ENCODE measurements at places on chromosomes 13 and 19. TPM values are rescaled to one million over a fixed set of nuclear protein-coding genes. Genes with fewer than 3 reads are reported as not detected.

- H3K27ac ChIP-seq: no peak overlapping the region
- no peak for DNase-seq
- no peaks in the 10 kb centered on the region for H3K4me1 ChIP-seq
- no peaks in the 10 kb centered on the region for H3K27me3 ChIP-seq
These were observed 5.5 kb upstream of the SAE1 start for GRCh38 chr19:47124937-47125668.

DNA sequence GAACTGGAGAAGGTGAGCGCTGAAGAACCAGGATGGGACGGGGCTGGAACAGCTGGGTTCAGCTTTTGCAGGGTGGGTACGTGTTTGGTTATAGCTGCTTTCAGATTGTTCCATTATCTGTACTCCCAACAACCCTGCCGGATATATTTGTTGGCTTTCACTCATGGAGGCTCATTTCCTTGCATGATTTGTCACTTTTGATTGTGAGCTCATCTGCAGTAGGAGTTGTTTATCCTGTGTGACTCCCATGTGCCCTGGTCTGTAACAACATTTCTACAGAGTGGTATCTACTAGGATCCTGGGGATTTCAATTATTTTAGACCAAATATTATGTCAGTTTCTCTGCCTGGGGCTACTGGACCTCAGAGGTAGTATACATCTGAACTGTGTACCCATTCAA, 5.4 kb downstream of the ARL11 start:
- no peak overlapping the region for H3K4me3 ChIP-seq
- H3K36me3 ChIP-seq: peaks cover 7% of the 10 kb centered on the region
- H3K27me3 ChIP-seq: no peaks in the 10 kb centered on the region
- peak overlapping the region; percentile 46 for H3K27ac ChIP-seq

DNA sequence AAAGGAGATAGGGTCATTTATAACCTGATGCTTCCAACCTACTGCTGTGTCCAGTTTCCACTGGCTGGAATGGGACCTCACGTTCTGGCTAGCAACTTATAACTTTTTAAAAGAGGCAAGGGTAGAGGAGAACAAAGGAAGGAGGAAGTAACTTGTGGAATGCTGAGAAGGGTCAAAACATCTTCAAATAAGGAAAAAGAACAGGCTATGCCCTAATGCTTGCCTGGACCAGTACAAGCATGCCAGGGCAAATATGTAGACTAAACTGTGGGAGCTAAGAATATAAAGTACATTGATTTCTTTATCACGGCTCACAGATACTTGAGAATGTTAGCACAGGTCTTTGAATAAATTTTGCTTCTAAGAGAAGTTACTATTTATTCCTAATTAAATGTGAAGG, 1.5 kb upstream of the ZNF561 start:
- peaks cover 17% of the 10 kb centered on the region for H3K4me1 ChIP-seq
- H3K27me3 ChIP-seq: no peaks in the 10 kb centered on the region
- no peak for DNase-seq

GRCh38 chr19:54436031-54436523, 12.9 kb upstream of the LENG8 start:
- no peak overlapping the region for H3K27ac ChIP-seq
- H3K4me1 ChIP-seq: no peaks in the 10 kb centered on the region
- no peaks in the 10 kb centered on the region for H3K36me3 ChIP-seq
- no peak overlapping the region for H3K4me3 ChIP-seq

GRCh38 chr13:108419768-108420167, 150.2 kb downstream of the TNFSF13B start:
- no peak overlapping the region for H3K27ac ChIP-seq
- H3K36me3 ChIP-seq: no peaks in the 10 kb centered on the region
- H3K27me3 ChIP-seq: no peaks in the 10 kb centered on the region
- H3K4me3 ChIP-seq: no peak overlapping the region
- H3K4me1 ChIP-seq: no peaks in the 10 kb centered on the region

- no peak overlapping the region for H3K27ac ChIP-seq
- no peaks in the 10 kb centered on the region for H3K36me3 ChIP-seq
- H3K27me3 ChIP-seq: no peaks in the 10 kb centered on the region
- H3K4me1 ChIP-seq: no peaks in the 10 kb centered on the region
- no peak overlapping the region for H3K4me3 ChIP-seq
- no peak for DNase-seq
These were observed 242.4 kb upstream of the TMTC4 start for GRCh38 chr13:100917011-100917410.

The ZNF90 gene
- 4.3 TPM for total RNA-seq

DNA sequence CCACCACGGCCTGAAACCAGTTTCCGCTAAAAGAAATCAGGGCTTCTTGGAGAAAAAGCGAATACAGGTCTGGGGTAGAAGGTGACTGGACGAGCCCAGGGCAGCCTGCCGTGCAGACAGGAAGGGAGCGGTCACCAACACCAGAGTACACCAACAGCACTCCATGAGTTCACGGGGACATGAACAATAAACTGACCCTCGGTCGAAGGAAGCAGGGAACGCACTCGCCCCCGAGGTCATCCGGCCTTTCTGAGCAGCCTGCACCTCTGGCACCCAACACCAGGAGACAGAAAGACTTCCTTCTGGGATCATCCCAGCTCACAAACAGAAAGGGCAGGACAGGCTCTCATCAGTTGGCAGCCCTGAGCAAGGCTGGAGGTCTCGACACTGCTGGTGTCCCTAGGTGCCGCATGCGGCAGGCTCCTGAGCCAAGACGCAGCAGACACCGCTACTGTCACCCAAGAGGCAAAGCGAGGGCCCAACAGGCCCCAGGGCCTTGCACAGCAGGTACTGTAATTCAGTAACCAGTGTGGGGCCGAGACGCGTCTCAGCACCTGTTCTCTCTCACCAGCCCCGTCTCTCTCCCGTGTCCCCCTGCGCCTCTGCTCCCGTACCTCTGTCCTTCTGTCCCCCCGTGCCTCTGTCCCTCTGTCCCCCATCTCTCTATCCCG, 18.0 kb downstream of the DCUN1D2 start:
- H3K4me3 ChIP-seq: no peak overlapping the region
- H3K27ac ChIP-seq: peak overlapping the region; percentile 39
- H3K27me3 ChIP-seq: no peaks in the 10 kb centered on the region

- no peaks in the 10 kb centered on the region for H3K36me3 ChIP-seq
- DNase-seq: no peak
- peaks cover 8% of the 10 kb centered on the region for H3K4me1 ChIP-seq
- H3K27ac ChIP-seq: no peak overlapping the region
These were observed 102.4 kb upstream of the FRY start for GRCh38 chr13:31929031-31929770.

GRCh38 chr19:52296400-52296772, 583 bp upstream of the ZNF480 start:
- H3K4me1 ChIP-seq: peaks cover 17% of the 10 kb centered on the region
- H3K27ac ChIP-seq: peak overlapping the region; percentile 26
- DNase-seq: no peak
- no peaks in the 10 kb centered on the region for H3K27me3 ChIP-seq

GRCh38 chr19:55304279-55304978, 20.6 kb downstream of the BRSK1 start:
- H3K4me3 ChIP-seq: no peak overlapping the region
- H3K27ac ChIP-seq: no peak overlapping the region
- no peak for DNase-seq
- H3K36me3 ChIP-seq: no peaks in the 10 kb centered on the region

GRCh38 chr13:28953714-28954418, 133.7 kb downstream of the MTUS2 start:
- H3K4me1 ChIP-seq: no peaks in the 10 kb centered on the region

- no peak overlapping the region for H3K27ac ChIP-seq
- no peak for DNase-seq
- H3K27me3 ChIP-seq: no peaks in the 10 kb centered on the region
- no peaks in the 10 kb centered on the region for H3K4me1 ChIP-seq
- H3K36me3 ChIP-seq: no peaks in the 10 kb centered on the region
These were observed 71.9 kb downstream of the TRPC4 start for GRCh38 chr13:37797631-37798030.

DNA sequence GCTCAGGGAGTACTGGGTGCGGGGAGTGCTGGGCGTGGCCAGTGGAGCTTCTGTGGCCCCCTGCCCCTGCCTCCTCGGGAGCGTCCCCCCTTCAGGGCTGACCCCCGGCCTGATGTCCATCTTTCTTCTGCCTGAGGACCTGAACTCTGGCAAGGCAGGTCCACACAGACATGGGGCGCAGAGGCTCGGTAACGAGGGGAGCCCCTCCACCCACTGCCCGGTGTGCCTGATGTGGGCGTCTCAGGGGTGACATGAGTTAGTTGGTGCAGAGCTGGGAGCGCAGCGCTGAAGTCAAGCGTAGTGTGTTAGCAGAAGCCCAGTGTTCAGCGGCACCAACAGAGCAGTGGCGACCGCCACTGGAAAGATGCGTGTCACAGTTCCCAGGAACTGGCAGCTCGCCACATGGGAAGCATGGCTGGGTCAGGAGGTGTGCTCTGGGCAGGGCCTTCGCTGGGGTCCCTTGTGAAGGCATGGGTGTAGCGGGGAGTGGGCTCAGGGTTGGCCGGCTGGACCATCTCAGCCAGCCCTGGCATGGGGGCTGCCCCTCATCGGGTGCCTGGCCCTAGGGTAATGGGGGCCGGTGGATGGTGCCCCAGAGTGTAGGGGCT, 11.5 kb downstream of the THOP1 start:
- no peak overlapping the region for H3K4me3 ChIP-seq
- no peaks in the 10 kb centered on the region for H3K27me3 ChIP-seq
- no peaks in the 10 kb centered on the region for H3K4me1 ChIP-seq
- DNase-seq: no peak
- no peaks in the 10 kb centered on the region for H3K36me3 ChIP-seq

- no peaks in the 10 kb centered on the region for H3K27me3 ChIP-seq
- peak overlapping the region; percentile 21 for H3K4me3 ChIP-seq
- no peaks in the 10 kb centered on the region for H3K4me1 ChIP-seq
- DNase-seq: no peak
These were observed 943 bp downstream of the EXOC3L2 start for GRCh38 chr19:45244133-45244794.

DNA sequence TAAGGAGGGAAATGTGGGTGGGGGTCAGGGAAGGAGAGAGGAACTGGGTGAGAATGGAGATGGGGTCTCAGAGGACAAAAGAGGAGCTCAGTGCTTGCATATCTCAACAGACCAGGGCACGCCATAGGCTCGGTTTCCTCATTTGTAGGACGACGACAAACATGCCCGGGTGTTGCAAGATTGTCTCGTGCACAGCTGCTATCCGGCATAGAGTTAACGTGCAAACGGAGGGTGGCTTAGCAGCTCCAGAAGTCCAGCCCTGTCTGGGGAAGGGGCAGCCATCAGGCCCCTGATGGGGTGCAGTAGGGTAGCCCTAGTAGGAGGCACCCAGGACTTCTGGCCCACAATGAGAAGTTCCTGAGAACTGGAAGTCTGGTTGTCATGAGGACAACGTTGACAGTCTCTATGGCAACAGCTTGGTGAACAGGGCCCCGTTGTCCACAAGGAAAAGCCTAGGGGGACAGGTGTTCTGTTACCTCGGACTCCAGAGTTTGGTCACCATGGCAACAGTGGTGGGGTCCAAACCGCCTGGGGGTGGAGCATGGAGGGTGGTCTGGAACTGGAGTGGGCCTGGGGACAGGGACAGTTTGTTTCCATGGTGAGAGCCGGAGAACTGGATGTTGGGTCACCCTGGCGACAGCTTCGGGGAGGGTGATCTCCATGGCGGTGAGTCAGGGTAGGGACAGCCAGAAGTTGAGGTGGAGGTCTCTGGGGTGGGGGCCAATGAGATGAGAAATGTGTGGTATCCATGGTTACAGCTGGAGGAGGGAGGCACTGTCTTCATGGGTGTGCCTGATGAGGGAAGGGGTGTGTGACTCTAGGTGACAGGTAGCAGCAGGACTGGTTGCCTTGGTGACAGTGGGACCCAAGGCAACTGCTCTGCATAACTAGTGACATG, 16.8 kb downstream of the TM6SF2 start:
- no peak for DNase-seq
- no peaks in the 10 kb centered on the region for H3K4me1 ChIP-seq
- no peak overlapping the region for H3K4me3 ChIP-seq
- H3K36me3 ChIP-seq: no peaks in the 10 kb centered on the region
- peaks cover 94% of the 10 kb centered on the region for H3K27me3 ChIP-seq

GRCh38 chr13:74258961-74259360, 124.8 kb upstream of the KLF12 start:
- no peak overlapping the region for H3K27ac ChIP-seq
- no peak for DNase-seq
- no peaks in the 10 kb centered on the region for H3K4me1 ChIP-seq
- no peaks in the 10 kb centered on the region for H3K27me3 ChIP-seq
- no peak overlapping the region for H3K4me3 ChIP-seq

- peaks cover 14% of the 10 kb centered on the region for H3K27me3 ChIP-seq
- H3K4me3 ChIP-seq: no peak overlapping the region
- DNase-seq: no peak
- peaks cover 4% of the 10 kb centered on the region for H3K4me1 ChIP-seq
These were observed 4.4 kb downstream of the BCAM start for GRCh38 chr19:44813070-44813840.

- no peak overlapping the region for H3K4me3 ChIP-seq
- no peak for DNase-seq
- H3K27ac ChIP-seq: peak overlapping the region; percentile 81
- H3K27me3 ChIP-seq: no peaks in the 10 kb centered on the region
These were observed 83.3 kb downstream of the KLF5 start for GRCh38 chr13:73142071-73142470.

The MIA gene
- not detected for total RNA-seq

- H3K27me3 ChIP-seq: no peaks in the 10 kb centered on the region
- no peak overlapping the region for H3K4me3 ChIP-seq
- no peaks in the 10 kb centered on the region for H3K36me3 ChIP-seq
- H3K4me1 ChIP-seq: peaks cover 26% of the 10 kb centered on the region
- H3K27ac ChIP-seq: no peak overlapping the region
- DNase-seq: no peak
These were observed 11.6 kb downstream of the MED25 start for GRCh38 chr19:49829721-49830120.

DNA sequence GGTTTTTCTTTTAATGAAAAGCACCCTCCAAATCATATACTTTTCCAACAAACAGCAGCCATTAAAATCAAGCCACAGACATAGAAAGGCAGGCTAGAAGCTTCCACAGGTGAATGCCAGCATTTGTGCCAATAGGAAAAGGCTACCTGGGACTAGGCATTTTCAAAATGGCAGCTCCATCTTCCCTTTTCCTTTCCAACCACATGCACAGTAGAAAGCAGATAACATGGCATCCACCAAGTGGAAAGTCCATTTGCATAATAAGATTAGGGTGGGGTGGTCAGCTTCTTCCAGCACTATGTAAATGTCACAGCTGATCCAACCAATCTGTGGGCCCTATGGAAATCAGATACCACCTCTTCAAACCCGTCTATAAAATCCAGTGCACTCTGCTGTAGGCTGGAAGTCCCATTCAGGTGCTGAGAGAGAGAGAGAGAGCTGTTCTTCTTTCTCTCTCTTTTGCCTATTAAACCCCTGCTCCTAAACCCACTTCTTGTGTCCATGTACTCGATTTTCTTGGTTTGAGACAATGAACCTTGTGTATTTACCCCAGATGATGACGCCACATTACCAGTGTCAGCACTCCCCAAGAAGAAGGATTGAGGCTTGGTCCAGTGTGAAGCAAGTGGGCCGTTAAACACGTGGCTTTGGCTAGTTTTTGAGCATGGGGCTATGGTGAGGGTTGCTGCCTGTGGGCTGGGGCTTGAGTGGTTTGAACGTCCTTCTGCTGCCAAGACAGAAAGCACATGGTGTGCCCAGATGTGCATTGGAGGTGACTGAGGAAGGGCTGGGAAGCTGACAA, 24.2 kb upstream of the IGFL1 start:
- H3K27ac ChIP-seq: no peak overlapping the region
- no peak for DNase-seq
- no peak overlapping the region for H3K4me3 ChIP-seq
- no peaks in the 10 kb centered on the region for H3K36me3 ChIP-seq
- no peaks in the 10 kb centered on the region for H3K4me1 ChIP-seq

GRCh38 chr13:75906315-75906714, 270.2 kb downstream of the LMO7 start:
- H3K4me1 ChIP-seq: no peaks in the 10 kb centered on the region
- H3K36me3 ChIP-seq: no peaks in the 10 kb centered on the region
- H3K27ac ChIP-seq: no peak overlapping the region
- no peaks in the 10 kb centered on the region for H3K27me3 ChIP-seq
- no peak for DNase-seq

The BLOC1S3 gene
- total RNA-seq: 15.8 TPM

Data from left lung (tissue), 14 donors.